Activated CD4-positive, alpha-beta memory T cell treated with anti-CD3 and anti-CD28 coated beads for 36 hours (primary cell): ENCODE measurements at places on chromosomes 4 and X. TPM values are rescaled to one million over a fixed set of nuclear protein-coding genes. Genes with fewer than 3 reads are reported as not detected.

GRCh38 chr4:54517781-54518444 lies 139.8 kb upstream of the KIT start:
- H3K27me3 ChIP-seq, result no peaks in the 10 kb centered on the region
- H3K4me3 ChIP-seq, result no peak overlapping the region
- H3K36me3 ChIP-seq, result no peaks in the 10 kb centered on the region
- H3K4me1 ChIP-seq, result no peaks in the 10 kb centered on the region
- H3K27ac ChIP-seq, result no peak overlapping the region
- DNase-seq, result no peak

GRCh38 chr4:159823743-159824142 lies 720.9 kb downstream of the RAPGEF2 start:
- H3K27ac ChIP-seq, result no peak overlapping the region
- no peaks in the 10 kb centered on the region for H3K27me3 ChIP-seq
- no peak overlapping the region for H3K4me3 ChIP-seq

DNA sequence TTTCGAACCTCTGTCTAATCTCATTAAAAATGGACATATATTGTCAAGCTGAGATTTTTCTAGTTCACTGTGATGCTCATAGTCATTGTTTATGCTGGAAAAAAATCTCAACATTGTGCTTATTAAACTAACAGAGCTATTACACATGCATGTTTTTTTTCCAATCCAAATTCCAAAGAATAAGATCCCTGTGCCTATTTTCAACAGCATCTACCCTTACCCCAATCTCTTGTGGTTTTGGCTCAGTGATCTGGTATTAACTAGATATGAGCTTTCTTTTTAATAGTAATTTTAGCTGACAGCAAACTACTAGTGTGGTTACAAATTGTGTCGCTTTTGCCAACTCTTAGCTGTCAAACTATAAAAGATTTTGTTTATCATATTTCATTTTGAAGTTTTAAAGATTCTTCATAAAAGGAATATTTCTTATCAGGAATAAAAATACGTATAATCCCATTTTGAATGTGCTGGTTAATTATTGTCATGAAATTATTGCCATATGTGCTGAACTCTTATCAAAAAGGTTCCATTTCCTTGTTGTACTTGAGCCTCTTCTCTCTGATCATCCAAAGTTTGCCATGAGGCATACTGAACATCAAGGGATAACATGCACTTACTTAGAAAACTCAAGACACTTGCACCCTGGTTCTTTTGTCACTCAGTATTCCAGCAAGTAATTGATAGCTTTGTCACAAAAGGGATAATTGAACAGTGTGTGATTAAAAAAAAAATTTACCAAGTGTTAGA lies 241.2 kb downstream of the ARHGAP24 start:
- no peak overlapping the region for H3K4me3 ChIP-seq
- H3K27ac ChIP-seq, result no peak overlapping the region

ADH1A gene
- not detected for total RNA-seq

- peaks cover 2% of the 10 kb centered on the region for H3K36me3 ChIP-seq
- H3K27ac ChIP-seq, result no peak overlapping the region
- H3K4me3 ChIP-seq, result no peak overlapping the region
Measured at GRCh38 chrX:896256-896655, 265.7 kb downstream of the SHOX start.

DNA sequence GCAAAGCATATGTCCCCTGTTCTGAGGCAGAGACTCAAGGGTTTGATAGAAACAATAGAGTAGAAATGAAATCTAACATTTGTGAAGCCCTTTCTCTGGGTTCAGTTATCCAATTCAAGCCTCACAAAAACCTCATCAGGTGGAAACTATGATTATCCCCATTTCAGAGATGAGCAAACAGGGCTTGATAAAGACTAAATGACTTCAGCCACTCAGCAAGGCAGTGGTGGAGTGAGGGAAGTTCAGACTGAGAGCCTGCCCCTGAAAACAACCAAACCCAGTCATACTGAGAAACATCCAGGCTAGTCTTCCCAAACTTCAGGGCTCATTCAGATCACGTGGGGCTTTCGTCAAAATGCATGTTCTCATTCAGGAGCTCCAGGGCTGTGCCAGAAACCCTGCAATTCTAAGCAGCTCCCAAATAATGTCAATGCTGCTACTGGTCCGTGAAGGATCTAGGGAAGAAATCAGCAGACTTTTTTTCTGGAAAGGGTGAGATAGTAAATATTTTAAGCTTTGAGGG lies 109.6 kb upstream of the KIT start:
- no peaks in the 10 kb centered on the region for H3K36me3 ChIP-seq
- H3K27me3 ChIP-seq, result no peaks in the 10 kb centered on the region
- no peak overlapping the region for H3K27ac ChIP-seq
- H3K4me1 ChIP-seq, result peaks cover 4% of the 10 kb centered on the region
- DNase-seq, result peak; percentile 10
- H3K4me3 ChIP-seq, result no peak overlapping the region

DNA sequence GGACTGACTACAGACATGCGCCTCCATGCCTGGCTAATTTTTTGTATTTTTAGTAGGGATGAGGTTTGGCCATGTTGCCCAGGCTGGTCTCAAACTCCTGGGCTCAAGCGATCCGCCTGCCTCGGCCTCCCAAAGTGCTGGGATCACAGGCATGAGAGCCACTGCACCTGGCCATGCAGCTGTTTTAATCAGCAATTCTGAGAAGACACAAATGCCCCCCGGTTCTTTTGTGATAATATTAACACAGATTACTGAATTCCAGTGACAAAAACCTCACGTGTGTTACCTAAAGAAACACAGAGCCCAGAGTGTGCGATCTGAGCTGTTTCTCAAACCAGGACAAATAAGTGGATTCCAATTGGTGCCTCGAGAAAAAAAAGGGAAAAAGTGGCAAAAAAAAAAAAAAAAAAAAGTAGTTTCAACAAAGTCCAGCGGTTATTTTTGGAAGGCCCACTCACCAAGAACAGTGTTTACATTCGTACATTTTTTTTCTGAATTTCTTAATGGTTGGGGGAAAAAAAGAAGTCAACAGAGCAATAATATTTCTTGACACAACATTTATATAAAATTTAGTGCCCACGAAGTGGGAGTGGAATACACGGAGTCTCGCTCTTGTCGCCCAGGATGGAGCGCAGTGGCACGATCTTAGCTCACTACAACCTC lies 17.2 kb downstream of the DHRSX start:
- no peak overlapping the region for H3K27ac ChIP-seq
- peaks cover 23% of the 10 kb centered on the region for H3K36me3 ChIP-seq
- no peak for DNase-seq
- H3K27me3 ChIP-seq, result no peaks in the 10 kb centered on the region
- H3K4me1 ChIP-seq, result peaks cover 2% of the 10 kb centered on the region

- H3K4me1 ChIP-seq, result no peaks in the 10 kb centered on the region
- H3K36me3 ChIP-seq, result no peaks in the 10 kb centered on the region
- no peaks in the 10 kb centered on the region for H3K27me3 ChIP-seq
- no peak for DNase-seq
Measured at GRCh38 chr4:111689214-111689613, 456.0 kb upstream of the FAM241A start.

ADAMTS3 gene
- not detected for total RNA-seq

GRCh38 chr4:38902695-38903094 lies 35.1 kb downstream of the FAM114A1 start:
- no peaks in the 10 kb centered on the region for H3K36me3 ChIP-seq
- peaks cover 3% of the 10 kb centered on the region for H3K27me3 ChIP-seq
- no peak overlapping the region for H3K27ac ChIP-seq

DNA sequence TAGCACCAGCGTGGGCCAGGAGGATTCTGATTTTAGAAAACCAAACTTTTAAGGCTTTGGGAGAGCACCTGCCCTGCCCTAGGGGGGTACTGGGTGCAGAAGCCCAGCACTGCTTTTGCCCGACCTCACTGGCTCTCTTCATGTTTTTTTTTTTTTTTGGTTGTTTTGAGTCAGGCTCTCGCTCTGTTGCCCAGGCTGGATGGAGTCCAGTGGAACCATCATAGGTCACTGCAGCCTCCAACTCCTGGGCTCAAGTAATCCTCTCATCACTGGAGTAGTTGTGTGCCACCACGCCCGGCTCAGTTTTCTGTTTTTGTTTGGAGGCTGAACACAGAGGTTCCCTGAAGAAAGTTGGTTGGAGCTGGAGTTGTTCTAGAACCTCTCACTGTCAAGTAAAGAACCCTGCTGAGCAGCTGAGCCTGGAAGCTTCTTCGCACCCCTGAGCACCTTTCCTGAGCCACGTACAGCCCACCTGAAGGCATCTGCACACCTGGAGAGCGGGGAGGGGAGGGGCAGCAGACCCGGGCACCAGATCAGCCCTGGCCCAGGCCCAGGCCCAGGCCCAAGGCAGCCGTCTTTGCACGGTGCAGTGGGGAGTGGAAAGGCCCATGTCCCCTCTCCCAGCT lies 49.5 kb downstream of the SHROOM2 start:
- no peak overlapping the region for H3K4me3 ChIP-seq
- no peak overlapping the region for H3K27ac ChIP-seq
- no peaks in the 10 kb centered on the region for H3K4me1 ChIP-seq
- DNase-seq, result no peak

- no peak for DNase-seq
- peaks cover 2% of the 10 kb centered on the region for H3K36me3 ChIP-seq
- H3K4me1 ChIP-seq, result peaks cover 41% of the 10 kb centered on the region
- no peak overlapping the region for H3K4me3 ChIP-seq
- H3K27ac ChIP-seq, result no peak overlapping the region
- H3K27me3 ChIP-seq, result no peaks in the 10 kb centered on the region
Measured at GRCh38 chr4:113637363-113637762, 124.2 kb downstream of the CAMK2D start.

DNA sequence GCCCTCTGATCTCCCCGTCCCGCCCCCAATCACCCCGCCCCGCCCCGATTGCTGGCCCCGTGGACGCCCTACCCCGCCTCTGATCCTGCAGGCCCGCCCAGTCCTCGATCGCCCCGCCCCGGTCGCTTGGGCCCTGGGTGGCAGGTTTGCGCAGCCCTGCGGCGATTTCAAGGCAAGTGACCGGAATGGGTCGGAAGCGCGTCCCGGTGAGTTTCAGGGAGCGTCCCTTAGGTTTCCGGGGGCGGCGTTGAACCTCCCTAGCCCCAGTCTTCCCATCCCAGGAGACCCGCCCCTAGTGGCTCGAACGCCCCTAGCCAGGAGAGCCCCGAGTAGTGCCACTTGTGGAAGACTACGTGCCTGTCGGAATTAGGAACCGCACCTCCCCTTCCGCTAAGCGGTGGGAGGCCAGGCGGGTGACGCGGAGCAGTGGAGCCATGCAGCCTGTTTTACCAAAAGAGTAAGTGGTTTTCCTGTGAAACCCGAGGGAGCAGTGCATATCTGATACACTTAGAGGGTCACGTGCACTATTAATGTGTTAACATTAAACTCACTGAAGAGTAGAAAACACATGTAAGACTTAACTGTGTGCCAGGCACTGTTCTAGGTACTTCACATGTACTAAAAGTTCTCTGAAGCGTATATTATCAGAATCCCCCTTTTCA lies 354 bp upstream of the TEC start:
- H3K27me3 ChIP-seq, result no peaks in the 10 kb centered on the region
- H3K4me1 ChIP-seq, result peaks cover 23% of the 10 kb centered on the region

UGT2B15 gene
- total RNA-seq, result not detected

- H3K36me3 ChIP-seq, result no peaks in the 10 kb centered on the region
- H3K27ac ChIP-seq, result no peak overlapping the region
- H3K27me3 ChIP-seq, result no peaks in the 10 kb centered on the region
- H3K4me1 ChIP-seq, result no peaks in the 10 kb centered on the region
Measured at GRCh38 chrX:143378851-143379250, 138.4 kb downstream of the SPANXN3 start.

DNA sequence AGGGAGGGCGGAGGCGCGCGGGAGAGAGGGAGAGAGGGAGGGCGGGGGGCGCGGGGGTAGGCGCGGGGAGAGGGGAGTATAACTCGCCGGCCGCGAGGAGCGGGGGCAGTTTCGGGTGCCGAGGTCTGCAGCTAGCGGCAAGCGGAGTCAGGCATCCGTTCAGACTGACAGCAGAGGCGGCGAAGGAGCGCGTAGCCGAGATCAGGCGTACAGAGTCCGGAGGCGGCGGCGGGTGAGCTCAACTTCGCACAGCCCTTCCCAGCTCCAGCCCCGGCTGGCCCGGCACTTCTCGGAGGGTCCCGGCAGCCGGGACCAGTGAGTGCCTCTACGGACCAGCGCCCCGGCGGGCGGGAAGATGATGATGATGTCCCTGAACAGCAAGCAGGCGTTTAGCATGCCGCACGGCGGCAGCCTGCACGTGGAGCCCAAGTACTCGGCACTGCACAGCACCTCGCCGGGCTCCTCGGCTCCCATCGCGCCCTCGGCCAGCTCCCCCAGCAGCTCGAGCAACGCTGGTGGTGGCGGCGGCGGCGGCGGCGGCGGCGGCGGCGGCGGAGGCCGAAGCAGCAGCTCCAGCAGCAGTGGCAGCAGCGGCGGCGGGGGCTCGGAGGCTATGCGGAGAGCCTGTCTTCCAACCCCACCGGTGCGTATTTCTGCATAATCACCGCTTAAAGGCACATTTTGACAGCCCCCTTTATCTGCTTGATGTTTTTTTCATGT lies at the start of gene POU4F2:
TSS of gene POU4F2 (plus strand) at position 108 of the 720 bp plus-strand sequence. CDS start at position 356, 248 bp downstream.
- peaks cover 7% of the 10 kb centered on the region for H3K36me3 ChIP-seq
- H3K4me1 ChIP-seq, result peaks cover 16% of the 10 kb centered on the region
- no peak for DNase-seq
- H3K4me3 ChIP-seq, result peak within 1 kb of the TSS; percentile 4

RIPPLY1 gene
- total RNA-seq, result not detected

RLIM gene
- 36.6 TPM for total RNA-seq

DNA sequence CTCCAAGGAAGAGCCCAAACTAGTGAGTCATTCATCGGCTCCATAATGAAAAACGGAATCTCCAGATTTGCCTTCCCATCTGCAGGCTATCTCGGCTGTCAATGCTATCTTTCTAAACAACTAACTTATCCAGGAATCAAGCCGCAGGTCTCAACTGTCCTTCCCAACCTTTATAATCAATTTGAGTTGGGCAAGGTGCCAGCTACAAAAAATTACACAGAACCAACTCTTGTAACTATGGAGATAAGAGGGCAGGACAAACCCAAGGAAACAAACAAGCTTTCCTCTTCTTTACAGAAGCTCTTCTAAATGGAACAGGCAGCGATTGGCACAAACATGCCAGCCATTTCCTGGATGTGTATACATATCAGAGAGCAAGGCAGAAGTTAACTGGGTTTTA lies 61.2 kb upstream of the RAI2 start:
- no peak overlapping the region for H3K27ac ChIP-seq
- H3K27me3 ChIP-seq, result no peaks in the 10 kb centered on the region
- no peak for DNase-seq
- peaks cover 3% of the 10 kb centered on the region for H3K4me1 ChIP-seq
- H3K4me3 ChIP-seq, result no peak overlapping the region
